ENCODE measurements at places on chromosomes 13 and 19.

DNA sequence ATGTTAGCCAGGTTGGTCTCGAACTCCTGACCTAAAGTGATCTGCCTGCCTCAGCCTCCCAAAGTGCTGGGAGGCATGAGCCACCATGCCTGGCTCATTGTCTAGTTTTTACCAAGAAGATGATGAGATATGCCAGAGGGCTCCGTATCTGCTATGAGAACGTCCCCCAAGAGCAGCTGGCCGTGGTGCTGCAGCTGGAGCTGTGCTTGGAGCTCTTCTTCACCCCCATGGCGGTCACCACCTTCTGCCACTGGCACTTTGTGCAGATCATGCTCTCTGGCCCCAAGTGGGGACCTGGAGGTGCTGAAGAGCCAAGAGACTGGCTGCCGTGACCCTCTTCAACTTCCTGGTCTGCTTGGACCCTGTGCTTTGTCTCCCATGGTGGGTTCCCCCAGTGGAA is 36.8 kb downstream of the GPR42 start:
- no peak for DNase-seq

- no peak for DNase-seq
These were observed 76.4 kb downstream of the FRY start for GRCh38 chr13:32107973-32108372.

GRCh38 chr13:107203146-107203847 is 635.4 kb upstream of the ARGLU1 start:
- DNase-seq = no peak

GRCh38 chr13:27353166-27353583 is 71.2 kb upstream of the GTF3A start:
- no peak for DNase-seq

- DNase-seq = no peak
These were observed 214.5 kb downstream of the FGF14 start for GRCh38 chr13:102187313-102187712.

GRCh38 chr13:98791611-98792010 is 39.1 kb upstream of the SLC15A1 start:
- DNase-seq = no peak

DNA sequence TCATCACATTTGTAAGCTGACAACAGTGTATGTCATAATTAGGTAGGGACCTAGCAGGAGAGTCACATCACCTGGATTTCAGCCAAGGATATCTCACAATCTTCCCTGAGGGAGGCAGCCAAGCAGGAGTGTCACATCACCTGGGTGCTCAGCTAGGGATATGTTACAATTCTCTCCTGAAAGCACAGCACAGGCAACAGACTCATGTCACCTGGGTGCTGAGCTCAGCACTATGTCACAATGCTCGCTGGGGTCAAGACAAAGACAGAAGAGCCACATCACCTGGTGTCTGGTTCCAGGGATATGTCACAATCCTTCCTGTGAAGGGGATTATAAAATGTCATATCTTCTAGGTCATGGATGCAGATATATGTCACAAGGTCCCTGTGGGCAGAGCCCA is 123.7 kb downstream of the ZNF675 start:
- DNase-seq = no peak

GRCh38 chr13:107882708-107883560 is 332.4 kb downstream of the LIG4 start:
- no peak for DNase-seq

DNA sequence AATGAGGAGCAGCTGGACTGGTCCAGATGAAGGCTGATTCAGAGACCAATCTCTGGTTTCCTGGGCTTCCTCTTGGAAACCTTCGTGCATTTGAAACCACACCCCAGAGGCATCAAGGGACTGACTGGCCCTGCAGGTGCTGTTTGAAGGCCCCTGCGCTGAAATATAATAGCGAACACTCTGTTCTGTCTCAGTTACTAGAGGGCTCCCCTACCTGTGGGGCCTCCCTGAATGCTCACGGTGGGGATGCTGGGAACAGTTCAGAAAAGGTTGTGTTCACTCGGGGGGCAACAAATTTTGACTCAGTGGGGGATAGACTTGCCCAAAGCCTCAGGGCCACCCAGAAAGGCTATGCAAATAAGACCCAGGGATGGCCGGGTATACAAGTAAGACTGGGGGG is 6.4 kb downstream of the CCDC8 start:
- DNase-seq = no peak

- DNase-seq = no peak
These were observed 137.0 kb downstream of the SLITRK6 start for GRCh38 chr13:85662186-85662585.

GRCh38 chr19:19211499-19212420 is at the start of gene NCAN:
Gene NCAN, plus strand, starts transcription at chr19:19211958. Its CDS starts 4,996 bp downstream, at chr19:19216954.
- DNase-seq = no peak

DNA sequence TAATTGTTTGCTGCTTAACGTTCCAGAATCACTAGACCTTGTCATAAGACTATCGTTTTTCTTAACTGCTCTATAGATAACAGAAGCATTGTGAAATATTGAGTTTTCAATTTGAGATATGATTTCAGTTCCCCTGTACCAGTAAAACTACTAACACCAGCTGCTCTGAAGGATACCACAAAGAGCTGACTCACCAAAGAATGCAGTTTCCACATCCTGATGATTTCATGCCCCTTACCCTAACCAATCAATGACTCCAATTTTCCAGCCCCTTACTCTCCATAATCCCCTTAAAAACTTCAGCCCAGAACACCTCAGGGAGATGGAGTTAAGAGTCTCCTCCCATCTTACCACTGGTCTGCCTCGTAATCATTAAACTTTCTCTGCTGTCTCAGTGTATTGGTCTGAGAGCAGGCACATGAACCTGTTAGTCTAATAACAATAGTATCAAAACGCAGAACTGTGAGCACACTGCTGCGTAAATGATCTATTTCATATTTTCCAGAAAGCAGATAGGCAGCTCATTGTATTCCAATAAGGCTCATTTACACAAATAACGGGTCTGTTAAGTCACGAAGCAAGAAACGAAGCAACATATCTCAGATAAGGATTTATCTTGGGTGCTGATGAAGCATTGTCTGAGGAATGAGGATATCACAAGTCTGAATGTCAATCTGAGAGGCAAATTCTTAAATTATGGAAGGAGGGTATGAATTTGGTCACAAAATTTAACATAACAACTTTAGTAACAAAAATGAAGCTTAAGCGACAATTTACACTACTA is 14.1 kb upstream of the CCNA1 start:
- no peak for DNase-seq

DNA sequence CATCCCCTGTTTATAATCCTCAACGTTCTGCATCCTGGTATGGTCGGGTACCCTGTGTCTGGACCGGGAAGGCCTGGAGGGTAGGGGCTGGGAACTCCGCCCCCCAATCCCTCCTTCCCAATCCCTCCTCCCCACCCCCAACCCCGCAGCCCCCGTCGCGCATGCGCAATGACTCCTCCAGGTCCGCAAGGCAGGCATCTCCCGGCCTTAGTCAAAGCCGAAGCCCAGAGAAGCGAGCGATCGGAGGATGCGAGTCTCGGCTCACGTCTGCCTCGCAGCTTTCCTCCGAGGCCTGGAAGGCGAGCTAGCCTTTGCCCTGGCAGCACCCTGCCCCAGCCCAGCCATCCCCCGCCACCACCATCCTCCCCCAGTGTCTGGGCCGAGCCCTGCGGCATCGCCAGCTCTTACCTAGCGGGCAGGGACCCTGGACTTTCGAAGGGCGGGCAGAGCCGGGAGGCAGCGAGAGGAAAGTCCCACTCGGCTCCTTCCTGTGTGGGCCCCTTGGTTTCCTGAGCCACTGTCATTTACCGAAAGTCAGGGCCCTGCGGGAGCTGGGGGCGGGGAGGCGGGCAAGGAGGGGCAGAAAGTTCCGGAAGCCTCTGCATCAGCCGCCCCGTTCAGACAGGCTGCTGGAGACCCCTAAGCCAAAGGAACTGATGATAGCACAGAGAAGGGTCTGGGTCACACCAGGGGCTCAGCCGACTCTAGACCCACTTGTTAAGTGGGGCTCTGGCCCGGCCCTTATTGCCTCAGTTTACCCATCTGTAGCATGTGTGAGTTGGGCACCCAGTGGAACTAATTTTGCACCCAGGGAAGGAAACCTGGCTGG is at the start of gene JAK3:
Gene JAK3, minus strand, starts transcription at position 445 of the 829 bp plus-strand sequence. CDS start 3,565 bp downstream, outside the sequence.
- DNase-seq = peak; percentile 76

DNA sequence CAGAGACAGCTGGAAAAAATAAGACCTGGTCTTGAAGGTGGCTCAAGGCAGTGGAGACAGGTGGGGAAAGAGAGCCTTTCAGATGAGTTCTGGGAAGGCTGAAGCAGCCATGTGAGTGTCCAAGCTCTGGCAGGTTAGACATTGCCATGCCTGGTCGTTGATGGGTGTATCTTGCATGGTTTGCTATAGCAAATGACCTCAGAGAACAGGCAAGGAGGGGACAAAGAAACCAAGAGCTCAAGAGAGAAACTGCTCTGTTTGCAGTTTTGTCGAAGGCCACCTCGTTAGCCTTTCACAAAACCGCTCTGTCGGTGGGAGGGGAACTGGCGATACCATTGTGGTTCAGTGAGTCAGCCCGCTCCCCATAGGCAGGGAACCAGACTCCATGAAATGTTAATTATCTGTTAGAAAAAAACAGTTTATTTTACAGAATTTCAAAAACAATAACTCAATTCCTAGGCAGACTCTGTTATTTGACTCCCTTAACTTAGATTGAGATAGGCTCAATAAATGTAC is 82.8 kb upstream of the ARGLU1 start:
- DNase-seq = no peak

- no peak for DNase-seq
These were observed 19.2 kb downstream of the SBNO2 start for GRCh38 chr19:1154731-1155351.

- no peak for DNase-seq
These were observed 1161.5 kb downstream of the PCDH9 start for GRCh38 chr13:66068683-66069082.

- DNase-seq = no peak
These were observed 86.2 kb upstream of the FRY start for GRCh38 chr13:31945202-31945961.

- no peak for DNase-seq
These were observed 64.4 kb upstream of the FRY start for GRCh38 chr13:31967155-31967554.

DNA sequence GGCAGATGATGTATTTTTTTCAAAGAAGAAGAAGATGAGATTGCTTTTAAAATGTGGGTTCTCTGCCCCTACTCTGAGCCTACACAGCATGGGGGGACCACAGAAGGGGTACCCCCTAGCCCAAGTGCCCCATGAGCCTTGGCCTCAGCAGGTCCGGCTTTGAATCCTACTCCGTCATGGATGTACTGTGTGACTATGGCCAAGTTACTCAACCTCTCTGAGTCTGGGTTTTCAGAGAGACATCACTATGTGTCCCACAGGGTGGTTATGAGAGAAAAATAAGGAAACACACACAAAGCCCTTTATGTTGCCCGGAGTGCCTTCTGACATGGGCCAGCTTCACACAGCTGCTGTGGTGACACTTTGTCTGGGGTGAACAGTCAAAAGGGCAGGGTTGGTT is 92.0 kb downstream of the KCTD15 start:
- DNase-seq = no peak

DNA sequence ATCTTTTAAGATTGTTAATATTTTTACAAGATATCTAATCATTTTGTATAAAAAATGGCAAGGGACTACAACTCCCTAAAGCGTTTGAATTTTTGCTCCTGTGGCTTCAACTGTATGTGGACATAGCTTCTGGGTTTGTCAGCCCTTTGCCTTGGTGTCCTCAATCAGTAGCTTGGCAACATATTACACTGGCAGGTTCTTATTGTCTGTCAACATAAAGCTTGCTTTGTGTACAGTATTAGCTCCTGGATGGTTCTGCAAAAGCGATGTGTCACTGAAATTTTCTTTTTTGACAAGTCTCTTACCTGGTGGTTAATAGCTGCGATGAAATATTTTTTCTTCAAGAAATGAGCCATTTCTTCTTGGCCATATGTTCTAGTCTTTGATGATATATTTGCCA is 190.0 kb downstream of the HS6ST3 start:
- DNase-seq = no peak

DNA sequence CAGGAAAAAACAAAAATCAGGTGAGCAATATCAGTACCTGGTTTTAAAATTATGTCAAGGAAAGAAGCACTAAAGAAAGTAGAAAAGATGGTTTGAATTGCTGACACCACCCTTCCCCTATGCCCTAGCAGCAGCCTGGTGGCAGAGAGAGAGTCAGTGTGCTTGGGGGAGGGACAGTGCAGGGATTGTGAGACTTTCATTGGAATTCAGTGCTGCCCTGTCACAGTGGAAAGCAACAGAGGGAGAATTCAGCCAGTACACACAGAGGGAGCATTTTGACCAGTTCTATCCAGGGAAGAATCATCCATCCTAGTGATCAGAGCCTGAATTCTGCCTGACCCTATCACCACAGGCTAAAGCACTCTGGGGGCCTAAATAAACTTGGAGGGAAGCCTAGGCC is 222.4 kb upstream of the PCDH17 start:
- DNase-seq = no peak

DNA sequence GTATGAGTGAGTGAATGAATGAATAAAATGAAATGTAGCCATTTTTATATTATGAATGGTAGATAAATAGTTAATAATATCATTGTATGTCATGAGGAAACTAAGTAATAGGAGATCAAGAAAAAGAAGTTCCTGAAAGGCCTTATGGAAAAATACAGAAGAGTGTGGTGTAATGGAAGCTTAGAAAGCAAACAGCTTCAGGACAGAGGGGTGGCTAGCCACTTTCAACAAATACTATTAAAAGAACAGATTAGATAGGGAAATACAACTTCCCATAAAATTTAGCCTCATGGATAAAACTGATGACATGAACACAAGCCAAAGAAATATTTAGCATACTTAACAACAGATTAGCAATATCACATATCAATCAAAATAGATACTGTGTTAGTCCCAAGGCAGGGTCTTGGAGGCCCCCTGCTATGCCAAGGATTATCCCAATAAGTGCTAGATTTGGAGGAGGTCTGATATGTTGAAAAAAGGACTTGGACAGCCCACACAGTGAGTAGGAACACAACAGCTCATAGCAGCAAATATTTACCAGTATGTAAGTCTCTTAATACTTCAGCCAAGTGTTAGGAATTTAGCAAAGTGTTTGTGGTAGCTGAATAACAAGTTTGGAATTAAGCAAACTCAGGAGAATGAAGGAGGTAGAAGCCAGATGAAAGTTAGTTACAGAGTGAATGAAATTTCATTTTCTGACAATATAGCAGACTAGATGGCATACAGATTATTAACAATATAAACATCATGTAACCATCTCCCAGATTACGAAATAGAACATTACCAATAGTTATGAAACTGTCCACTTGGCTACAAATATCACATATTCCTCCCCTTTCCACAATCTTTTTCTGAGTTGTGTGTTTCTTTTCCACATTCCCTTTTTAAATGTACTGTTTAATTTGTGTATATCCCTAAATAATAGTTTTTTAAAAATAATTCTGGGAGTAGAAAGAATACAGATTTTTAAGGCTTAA is 1632.0 kb downstream of the PCDH9 start:
- DNase-seq = no peak

DNA sequence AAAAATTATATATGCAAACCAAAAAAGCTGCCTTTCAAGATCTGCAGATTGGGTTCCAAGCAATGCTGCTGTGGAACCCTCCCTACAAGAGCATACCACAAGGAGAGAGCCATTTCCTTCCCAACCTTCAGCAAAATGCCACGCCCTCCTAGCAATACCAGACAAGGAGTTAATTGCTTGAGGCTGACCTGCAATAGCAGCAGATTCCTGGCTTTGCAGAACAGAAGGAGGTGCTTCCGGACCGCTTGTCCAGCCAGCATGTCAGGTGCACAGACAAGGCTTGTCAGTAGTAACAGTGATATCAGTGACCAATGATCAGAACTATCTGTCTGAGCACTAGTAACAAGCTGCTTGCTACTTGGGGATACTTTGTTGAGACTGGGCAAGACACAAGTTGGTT is 301.6 kb downstream of the FGF14 start:
- no peak for DNase-seq
